IPS DF 6.9 (cell line): ENCODE measurements at places on chromosomes 1 and 21.

GRCh38 chr1:81876901-81877733 is 76.4 kb downstream of the ADGRL2 start:
- no peak for DNase-seq

- no peak for DNase-seq
Observed at GRCh38 chr1:211192227-211192626, 58.3 kb upstream of the KCNH1 start.

DNA sequence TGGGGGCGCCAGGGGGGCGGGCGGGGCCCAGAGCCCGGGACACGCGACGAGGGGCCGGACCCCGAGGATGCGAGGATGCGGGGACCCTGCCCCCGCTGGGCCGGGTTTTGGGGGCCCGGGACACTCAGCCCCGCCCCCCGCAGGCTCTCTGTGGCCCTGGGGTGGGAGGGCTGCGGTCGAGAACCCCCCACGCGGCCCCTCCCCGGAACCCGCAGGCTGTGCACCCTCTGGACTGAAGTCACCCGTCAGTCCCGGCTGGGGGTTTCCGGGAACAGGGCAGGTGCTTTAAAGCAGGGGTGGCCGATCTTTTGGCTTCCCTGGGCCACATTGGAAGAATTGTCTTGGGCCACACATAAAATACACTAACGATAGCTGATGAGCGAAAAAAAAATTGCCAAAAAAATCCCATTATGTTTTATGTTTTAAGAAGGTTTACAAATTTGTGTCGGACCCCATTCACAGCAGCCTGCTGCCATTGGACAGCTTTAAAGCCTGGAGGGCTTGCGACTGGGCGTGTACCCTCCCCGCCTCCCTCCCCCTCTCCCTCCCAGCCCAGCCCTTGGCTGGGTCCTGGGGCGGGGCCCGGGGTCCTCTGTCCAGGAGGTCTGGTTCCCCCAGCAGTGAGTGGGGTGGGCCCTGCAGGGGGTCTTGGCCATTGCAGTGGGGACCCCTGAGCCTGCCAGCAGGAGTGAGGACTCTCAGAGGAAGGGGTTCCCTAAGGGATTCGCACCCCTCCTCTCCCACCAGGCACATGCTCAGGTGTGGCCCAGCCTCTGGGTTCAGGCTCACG is 21.6 kb upstream of the C1orf159 start:
- no peak for DNase-seq

- DNase-seq, result no peak
Observed at GRCh38 chr21:18164933-18165332, 79.7 kb upstream of the CHODL start.

DNA sequence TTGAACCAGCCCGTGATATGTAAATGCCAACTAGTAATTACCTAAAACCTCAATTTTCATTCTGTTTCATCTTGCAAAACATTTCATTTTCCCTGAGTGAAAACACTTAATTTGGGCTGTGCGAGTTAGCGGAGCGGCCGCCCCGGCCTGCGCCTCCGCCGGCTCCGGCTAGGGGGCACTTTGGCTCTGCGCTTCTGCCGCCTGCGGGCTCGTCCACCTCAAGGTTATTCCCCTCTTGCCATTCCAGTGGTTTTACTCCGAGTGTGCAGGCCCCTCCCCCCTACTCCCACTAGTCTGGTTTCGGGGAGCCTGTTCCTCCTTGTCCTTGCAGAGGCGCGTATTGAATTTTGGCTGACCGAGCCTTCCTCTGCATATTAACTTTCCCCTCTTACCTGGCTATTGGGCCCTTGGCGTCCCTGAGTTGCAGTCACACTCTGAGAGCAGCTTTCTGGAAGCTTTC is 55.6 kb downstream of the PEX14 start:
- DNase-seq, result no peak

DNA sequence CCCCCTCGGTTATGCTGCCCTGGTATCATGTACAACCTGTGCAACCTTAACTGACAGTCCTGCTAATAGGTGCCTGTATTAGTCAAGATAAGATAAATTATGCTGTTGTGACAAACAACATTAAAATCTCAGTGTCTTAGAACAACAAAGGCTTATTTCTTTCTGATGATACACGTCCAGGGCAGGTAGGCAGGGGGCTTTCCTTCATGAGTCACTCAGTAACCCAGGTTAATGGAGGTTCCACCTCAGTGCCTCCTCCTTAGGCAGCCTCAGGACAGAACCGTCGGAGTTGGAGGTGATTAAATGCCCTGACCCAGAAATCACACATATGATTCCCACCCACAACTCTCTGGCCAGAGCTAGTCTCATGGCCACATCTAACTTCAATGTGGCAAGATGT is 94.6 kb upstream of the CASZ1 start:
- DNase-seq, result no peak

DNA sequence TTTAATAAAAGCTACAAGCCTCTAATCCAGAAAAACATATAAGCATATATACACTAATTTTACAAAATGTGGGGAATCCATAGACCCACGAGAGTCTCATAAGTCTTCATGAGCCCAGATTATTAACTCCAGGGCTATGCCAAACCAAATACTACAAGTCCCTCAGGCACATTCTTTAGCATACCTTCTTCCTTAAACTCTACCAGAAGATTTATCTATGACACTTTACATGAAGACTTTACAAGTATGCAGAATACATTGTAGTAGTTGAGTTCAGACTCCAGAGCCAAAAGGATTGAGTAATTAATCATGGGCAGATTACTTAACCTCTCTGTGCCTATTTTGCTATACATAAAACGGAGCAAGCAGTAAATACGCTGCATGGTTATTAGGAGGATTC is 793.7 kb upstream of the ADGRL2 start:
- no peak for DNase-seq

- no peak for DNase-seq
Observed at GRCh38 chr1:92317836-92318493, 19.1 kb downstream of the RPAP2 start.

DNA sequence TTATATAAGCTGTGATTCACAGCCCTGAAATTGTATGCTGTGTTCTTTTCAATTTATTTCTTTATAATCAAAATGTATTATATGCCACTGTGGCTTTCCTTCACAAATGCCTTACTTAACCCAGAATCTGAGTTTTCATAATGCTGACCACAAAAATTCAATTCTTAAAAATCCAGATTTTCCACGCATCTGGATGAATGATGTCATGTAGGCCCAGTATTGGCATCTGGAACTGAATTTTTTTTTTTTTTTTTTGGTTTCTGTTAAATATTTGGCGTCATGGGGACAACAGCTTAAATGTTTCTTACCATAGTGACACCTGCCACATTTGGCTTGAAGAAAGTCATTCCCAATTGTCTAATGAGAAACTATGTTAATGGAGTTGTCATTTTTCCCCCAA is 296.8 kb downstream of the TM2D1 start:
- DNase-seq, result no peak

GRCh38 chr1:8976338-8976737 is 30.7 kb downstream of the CA6 start:
- DNase-seq, result no peak

DNA sequence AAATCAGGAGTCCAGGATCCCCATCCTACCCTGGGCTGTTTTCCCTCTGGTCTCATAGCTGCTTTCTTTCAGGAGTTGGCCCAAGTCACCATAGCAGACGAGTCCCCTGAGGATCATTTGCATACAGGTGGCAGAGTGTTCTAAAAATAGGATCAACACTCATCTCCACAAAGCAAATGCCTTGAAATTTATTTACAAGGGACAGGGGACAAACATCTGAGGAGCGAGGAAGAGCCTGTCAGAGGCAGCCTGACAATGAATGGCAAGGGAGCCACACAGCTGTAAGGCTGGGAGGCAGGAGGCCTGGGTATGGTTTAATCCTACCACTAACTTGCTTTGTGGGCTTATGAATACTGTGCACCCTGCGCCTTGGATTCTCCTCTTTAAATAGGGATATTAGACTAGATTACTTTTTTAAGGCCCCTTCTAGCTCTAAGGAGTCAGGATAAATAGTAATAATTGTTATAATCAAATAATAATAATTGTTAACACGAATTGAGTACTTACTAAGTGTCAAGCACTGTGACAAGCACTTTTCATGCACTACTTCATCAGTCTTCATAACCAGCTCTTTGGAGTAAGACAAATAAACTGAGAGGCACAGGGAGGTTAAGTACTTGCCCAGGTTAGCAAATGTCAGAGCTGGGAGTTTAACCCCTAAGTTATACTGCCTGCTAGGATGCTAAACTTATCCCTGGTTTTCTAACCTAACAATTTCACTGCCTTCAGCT is 34.5 kb downstream of the RAB3B start:
- no peak for DNase-seq

DNA sequence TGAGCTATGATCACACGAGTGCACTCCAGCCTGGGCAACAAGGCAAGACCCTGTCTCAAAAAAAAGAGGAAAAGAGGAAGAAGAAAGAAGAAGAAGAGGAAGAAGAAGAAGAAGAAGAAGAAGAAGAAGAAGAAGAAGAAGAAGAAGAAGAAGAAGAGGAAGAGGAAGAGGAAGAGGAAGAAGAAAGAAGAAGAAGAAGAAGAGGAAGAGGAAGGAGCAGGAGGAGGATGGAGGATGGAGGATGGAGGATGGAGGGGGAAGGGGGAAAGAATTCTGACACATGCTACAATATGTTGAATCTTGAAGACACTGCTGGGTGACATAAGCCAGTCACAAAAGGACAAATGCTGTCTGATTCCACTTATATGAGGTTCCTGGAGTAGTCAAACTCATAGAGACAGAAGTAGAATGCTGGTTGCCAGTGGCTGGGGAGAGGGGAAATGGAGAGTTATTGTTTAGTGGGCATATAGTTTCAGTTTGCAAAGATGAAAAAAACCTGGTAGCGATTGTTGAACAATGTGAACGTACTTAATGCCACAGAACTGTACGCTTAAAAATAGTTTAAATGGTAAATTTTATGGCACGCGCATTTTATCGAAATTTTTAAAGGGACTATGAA is 47.3 kb upstream of the COA6 start:
- no peak for DNase-seq

- no peak for DNase-seq
Observed at GRCh38 chr1:246483569-246483933, 23.5 kb downstream of the SMYD3 start.

DNA sequence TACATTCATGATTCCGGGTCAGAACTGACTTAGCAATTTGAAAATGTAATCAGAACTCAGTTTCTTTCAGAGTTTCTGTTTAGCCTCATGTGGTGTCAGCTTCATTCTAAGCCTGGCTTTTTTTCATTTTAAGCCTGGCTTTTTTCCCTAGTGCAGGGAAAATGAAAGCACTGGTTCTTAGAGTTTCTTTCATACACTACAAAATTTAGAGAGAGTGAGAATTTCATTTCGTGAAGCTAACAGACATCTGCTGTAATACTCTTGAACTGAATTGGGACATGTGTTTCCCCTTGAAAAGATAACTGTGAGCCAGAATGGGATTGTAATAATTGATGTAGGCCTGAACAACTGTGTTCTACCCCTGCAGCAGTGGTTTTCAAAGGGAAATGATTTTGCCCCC is 95.3 kb upstream of the KIAA0040 start:
- no peak for DNase-seq

DNA sequence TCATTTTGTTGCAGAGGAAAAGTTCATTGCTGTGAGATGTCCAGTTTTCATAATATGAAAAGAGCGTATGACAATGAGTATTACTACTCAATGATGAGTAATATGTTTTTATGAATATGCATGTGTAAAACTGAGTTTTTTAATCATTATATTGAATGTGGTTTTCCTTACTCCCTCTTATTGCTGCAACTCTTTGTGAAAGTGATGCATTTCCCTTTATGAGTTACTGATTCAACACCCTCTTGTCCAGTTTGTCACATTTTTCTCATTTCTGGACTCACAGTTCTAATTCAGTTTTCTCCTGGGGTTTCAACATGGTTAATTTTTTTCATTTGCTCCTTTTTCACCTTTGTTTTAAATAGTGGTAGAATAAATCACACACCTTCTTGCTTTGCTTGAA is 35.2 kb upstream of the KCNJ15 start:
- DNase-seq, result no peak

DNA sequence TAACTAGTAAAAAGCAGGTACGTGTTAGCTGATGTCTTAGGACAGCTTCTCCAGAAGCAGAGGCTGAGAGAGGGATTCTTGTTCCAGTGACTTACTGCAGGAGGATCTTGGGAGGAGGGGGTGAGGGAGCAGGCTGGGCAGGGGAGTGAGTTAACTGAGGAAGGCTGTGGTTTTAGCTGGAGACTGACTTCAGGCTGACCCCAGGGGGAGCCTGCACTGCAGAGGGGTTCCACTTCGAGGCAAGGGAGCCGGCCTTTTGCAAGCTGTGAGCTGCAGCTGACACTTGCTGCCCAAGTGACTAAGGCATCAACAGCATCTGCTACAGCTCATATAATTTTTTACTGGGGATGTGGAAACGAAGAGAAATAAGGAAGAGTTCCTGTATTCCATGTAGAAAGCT is 50.4 kb upstream of the SOD1 start:
- no peak for DNase-seq

DNA sequence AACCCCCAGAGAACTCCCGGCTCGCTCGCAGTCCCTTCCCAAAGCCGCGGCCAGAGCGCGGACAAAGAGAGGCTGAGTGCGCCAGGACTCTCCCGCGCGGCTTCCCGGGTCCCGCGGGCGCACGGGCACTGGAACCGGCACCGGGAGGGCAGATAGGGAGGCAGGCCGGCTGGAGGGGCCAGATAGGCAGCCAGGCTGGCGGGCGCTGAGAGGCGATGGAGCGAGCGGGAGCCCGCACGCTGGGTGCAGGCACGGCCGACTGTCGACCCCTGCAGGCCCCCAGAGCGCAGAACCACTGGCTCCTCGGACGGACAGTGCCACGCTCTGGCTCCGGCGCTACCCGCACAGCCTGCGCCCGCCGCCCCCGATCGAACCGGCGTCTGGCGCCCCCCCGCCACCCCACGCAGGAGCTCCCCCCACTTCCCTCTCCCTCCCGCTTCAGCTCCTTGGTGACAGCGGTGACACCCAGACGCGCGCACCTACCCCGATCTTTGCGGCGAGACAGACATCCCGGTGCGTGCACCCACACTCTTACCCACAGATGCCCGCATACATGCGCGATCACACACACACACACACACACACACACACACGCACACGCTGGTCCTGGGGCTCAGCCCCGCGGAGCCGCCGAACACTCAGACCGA is 534 bp downstream of the SLC6A9 start:
- no peak for DNase-seq

DNA sequence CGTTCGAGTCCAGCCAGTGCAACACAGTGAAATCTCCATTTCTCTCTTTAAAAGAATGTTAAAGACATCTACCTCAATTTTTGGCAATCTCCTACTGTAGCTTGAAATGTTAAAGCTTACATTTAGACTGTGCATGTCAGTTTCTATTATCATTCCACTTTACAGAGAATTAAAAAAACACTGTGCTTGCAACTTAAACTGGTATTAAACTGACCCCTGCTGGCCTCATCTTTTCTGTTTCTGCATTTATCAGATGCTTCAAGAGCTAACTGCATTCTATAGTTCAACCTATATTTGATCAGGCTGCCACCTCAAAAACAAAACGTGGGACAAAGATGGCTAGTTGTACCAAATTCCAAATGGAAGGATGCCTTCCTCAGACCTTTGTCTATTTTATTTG is 226.5 kb downstream of the SMYD3 start:
- DNase-seq, result no peak

- no peak for DNase-seq
Observed at GRCh38 chr1:25500694-25501093, 42.7 kb upstream of the LDLRAP1 start.
